ENCODE measurements at places on chromosomes 11 and 22.
A peak's percentile ranks its signal among the peaks of the same experiment; 100 is the strongest.

GRCh38 chr11:72209101-72209500 lies 7.5 kb upstream of the FOLR2 start:
- no peak for DNase-seq

DNA sequence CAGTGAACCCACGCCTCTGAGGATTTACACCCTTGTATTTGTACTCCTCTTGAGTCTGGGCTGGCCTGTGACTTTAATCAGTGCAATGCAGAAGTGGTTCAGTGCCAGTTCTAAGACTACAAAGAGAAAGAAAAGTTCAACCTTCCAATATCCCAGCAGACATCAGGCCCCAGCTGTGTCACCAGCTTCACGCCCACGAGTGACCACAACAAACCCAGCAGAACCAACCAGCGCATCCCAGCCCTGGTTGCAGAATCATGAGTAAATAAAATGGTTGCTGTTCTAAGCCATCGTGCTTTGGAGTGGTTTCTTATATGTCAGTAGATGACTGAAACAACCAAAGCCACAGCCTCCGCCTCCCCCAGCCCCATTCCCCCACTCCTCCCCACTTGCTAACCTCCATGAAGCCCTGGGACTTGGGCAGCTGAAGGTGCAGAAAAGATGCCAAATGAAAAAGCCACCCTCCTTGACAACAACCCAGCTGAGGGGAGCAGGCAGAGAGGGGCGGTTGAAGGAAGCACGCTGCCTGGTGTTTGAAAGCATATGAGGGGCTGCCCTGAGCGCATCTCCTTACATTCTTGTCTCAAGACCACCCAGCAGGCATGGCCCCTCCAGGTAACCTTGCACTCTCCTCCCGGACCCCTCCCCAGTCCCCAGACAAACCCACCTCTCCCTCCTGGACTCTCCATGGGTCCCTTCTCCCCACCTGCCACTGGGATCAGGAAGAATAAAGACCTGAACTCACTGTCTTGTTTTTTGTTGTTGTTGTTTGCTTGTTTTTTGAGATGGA lies 20.9 kb downstream of the TSKU start:
- peak; percentile 65 for DNase-seq

- no peak for DNase-seq
Measured at GRCh38 chr11:74462631-74463030, 4.7 kb downstream of the KCNE3 start.

GRCh38 chr11:6360183-6360582 lies 30.1 kb upstream of the SMPD1 start:
- DNase-seq: no peak

DNA sequence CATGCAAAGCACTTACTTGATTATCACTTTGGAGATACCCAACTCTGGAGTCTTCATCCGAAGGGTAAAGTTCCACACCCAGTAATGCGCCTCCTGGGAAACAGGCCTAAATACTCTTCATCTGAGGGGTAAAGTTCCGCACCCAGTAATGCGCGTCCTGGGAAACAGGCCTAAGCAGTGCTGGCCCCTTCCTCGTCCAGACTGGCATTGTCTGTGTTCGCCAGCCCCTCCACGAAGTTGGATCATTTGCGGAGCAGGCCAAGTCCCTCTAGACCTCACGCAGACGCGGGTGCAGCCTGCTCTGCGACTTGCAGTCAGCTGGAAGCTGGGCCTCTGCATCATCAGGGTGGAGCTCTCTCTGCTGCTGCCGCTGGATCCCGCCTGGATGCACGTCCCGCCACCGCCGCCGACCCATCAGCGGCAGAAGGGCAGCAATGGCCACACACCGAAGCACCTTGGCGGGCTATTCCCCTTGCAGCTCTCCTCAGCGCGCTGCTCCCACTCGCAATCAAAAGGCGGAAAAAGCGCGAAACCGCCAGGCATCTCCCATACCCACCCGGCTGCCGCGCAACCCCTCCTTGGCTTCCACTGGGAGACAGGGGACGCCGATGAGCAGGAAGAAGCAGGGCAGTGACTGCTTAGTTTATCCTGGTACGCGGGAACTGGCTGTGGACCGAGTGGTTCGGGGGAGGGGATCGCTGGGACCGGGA lies 34.1 kb upstream of the GLYATL1 start:
- no peak for DNase-seq

DNA sequence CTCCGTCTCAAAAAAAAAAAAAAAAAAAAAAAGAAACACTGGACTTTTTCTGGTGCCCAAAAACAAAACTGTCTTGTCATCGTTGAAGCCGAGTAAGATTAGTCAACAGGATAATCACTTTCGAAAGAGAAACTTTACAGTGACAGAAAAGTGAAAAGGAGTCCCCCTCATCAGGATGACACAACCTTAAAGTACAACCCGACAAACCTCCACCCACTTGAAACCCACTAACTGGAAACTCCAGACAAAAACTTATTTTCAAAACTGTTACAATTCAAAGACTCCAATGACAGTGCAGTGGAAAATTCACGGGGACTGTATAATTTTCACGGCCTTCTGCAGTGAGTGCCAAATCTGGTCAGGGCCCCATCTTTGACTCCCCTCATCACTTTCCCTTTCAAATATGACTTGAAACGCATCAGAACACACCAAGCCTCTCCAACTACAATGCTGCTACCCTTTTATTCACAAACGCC lies 1.3 kb downstream of the DENND5A start:
- peak; percentile 38 for DNase-seq

DNA sequence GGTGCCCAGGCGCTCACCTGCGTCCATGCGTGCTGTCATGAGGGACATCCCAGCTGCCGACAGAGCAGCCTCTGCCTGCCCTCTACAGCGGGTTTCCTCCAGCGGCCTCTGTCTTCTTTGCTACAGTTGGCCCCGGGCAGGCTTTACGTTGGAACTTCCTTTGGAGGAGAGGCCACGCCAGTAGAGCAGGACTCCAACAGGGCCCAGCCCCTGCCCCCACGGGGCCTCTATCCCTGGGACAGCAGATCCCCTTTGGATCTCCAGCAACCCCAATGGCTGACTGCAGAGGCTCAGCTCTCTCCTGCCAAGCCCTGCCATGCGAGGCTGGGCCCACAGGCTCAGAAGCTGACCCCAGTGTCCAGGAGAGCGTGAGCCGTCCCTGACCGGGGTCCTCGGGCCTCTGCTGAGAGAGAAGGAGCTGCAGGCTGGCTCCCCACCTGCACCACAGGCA lies 12.1 kb downstream of the TRPM5 start:
- DNase-seq: no peak

DNA sequence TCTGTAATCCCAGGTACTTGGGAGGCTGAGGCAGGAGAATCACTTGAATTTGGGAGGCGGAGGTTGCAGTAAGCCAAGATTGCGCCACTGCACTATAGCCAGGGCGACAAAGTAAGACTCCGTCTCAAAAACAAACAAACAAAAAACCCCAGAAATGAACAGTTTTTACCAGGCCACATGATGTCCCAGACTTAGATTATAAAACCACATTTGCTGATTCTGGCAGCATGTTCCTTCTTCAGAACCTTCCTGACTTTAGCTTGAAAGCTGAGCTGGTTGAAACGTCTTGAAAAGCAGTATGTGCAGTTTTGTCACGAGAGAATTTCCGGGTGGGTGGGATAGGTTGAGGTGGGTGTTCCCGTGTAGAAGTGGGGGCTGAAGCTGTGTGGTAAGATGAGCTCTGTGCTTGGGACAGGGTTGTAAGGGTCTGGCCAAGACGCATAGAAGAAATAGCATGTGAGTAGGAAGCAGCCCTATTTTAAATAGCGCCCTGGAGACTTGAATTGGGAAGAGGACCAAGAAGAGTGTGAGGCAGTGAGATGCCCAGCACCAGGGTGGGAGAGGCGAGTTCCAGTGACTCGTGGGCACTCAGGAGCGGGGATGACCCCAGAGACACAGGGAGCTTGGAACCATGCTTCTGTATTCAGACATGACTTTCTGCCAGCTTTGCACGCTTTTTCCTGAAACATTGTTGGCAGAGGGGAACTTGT lies 7.6 kb downstream of the AP2A2 start:
- DNase-seq: no peak

DNA sequence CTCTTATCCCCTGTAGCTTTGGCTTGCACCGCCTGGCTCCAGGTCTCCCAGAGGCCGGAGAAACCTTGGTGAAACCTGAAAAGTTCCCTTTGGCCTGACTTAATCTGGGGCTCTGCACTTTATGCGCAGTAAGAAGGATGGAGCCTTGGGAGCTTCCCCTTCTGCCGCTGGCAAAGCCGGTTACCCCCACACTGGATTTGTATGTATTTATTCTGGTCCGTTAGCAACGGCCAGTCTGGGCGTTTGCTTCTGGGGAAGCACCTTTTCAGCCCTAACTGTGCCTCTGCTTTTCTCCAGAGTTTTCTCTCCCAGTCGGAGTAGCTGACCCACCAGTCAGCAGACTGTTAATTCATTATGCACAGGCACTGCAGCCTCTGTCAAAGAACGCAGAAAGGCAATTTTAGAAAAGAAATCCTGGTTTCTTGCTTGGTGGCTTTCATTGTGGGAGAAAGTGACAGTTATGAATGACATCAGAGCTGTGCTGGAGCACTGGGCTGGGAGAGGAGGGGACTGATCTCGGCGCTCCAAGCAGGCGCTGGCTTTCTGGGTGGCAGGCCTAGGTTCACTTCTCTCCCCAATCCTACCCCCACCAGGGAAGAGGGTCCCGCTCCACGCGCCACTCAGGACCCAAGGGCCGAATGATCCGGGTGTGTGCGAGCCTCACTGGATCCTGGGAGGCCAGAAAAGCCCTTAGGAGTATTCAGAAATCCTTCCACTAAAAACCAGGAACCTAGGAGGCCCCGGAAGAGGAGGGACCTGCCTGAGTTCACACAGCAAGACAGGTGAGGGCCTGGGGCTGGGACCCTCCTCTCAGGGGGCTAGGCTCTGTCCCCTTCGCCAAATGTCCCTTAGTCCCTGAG lies 70.2 kb downstream of the RTL6 start:
- no peak for DNase-seq

- no peak for DNase-seq
Measured at GRCh38 chr11:10770626-10771254, 19.7 kb downstream of the CTR9 start.
